ENCODE measurements at places on chromosomes 2 and 18.

DNA sequence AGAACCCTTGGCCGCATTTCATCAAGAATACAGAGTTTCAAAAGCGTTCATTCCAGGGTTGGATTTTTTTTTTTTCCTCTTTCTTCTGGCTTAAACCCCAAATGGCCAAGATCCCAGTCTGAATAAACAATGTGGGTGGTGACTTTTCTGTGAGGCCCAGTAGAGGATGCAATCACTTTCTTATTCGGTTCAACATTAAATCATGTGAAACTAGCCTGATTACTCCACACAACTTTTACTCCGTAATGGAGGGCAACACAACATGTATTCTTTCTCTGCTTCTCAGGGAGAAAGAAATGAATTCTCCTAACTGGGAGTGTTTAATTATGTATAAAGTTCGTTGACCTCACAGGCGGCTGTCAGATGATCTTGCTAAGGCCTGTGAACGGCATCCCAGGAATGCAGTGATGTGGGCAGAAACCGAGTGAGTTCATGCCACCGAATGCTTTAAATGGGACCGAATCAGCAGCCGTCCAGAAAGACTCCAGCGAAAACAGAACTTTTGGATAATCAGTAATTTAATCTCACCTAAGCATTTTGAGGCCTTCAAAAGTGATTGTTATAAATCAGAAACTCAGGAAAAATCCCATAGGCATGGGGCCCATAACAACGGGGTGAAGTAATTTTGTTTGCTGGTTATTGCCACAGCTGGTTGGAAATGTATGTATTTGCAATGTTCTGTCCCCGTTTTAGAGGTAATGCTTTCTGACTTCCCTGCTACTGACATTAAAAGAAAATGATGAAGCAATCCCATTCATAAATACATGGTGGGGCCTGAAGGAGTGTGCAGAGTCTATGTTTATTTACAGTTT, 81.5 kb downstream of the BCL2 start:
- DNase-seq = peak; percentile 95

- DNase-seq = no peak
Measured at GRCh38 chr2:159873258-159873657, 75.2 kb upstream of the CD302 start.

GRCh38 chr2:59176737-59177136, 935.6 kb upstream of the FANCL start:
- no peak for DNase-seq

DNA sequence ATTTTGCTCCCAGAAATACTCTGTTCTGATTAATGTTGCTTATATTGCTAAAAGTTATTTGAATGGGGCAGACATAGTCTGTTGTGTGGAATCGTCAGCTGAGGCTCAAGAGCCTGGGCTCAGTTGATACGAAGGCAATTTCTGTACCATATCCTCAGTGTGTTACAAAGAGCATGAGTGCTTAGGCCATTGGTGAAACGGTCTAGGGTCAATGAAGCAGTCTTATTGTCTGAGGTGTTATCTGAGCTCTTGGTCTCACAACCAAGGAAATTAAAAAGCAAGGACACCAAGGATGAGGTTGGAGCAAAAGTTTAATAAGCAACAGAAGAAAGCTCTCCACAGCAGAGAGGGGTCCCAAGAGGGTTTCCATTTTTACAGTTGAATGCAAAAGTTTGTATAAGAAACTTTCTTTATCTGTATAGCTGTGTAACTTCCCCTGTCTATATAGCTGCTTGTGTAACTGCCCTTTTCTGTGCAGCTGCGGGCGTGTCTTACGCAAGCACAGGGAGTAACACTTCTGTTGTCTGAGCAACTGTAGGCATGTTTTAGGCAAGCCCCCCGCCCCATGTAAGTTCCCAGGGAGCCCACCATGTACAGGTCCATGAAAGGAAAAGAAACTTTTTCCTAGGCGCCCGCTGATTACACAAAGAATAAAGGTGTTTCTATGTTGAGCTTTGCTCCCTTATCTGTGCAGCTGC, 40.6 kb upstream of the DSC1 start:
- DNase-seq = peak; percentile 40

DNA sequence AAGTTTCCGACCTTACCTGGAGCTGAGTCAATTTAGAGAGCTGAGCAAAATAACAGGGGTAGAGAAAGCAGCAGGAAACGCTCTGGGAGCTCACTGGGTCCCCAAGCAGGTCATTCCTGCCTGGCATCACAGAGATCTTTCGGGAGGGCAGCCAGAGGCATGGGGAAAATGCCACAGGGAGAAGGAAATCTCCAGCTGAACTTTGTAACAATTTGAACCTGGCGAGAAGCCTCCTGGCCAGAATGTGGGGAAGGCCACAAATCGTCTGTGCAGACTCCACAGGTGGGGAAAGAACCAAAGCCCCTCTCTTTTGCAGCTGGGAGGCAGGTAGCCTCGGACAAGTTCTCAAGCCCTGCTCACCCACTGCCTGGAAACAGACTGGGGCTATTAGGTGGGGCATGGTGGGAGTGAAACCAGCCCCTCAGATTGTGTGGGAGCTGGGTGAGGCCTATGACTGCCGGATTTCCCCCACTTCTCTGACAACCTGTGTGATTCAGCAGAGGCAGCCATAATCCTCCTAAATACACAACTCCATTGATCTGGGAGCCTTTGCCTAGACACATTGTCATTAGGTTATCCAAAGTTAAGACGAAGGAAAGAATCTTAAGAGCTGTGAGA, 53.9 kb downstream of the INO80D start:
- DNase-seq = no peak

DNA sequence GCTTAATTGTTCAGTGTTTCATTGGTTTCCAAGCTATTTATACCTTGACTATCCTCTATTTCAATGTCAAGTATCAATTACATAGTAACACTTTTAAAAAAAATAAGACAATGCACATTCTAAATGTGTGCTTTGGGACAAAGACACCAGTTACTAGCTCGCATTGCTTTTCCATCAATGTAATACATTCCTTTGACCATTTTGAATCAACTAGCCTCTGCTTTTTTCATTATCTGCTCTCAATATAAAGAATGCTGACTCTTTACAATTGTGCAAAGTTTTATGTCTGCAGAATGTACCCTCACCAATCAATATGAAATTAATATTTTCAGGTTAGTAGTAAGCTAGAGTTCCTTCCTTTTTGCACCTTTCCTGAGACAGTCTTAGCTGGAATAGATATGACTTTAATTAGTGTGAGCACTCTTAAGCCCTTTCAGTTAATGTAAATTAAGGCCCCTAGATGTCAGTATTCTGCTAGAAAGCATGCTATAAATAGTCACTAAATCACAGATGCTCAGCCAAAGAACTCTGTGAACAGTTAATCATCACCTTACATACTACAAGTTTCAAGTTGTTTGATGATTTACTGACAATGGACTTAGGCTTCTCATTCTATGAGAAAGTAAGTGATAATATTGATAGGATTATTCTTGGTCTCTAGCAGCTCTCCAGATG, 413.6 kb downstream of the PTH2R start:
- no peak for DNase-seq

- no peak for DNase-seq
Measured at GRCh38 chr2:218895759-218896500, 15.3 kb downstream of the WNT10A start.

GRCh38 chr18:79554321-79554720, 125.3 kb upstream of the CTDP1 start:
- DNase-seq = no peak
